ENCODE measurements at places on chromosomes 7 and 10.

GRCh38 chr7:71538210-71538609 lies 406.3 kb downstream of the GALNT17 start:
- no peak for DNase-seq

DNA sequence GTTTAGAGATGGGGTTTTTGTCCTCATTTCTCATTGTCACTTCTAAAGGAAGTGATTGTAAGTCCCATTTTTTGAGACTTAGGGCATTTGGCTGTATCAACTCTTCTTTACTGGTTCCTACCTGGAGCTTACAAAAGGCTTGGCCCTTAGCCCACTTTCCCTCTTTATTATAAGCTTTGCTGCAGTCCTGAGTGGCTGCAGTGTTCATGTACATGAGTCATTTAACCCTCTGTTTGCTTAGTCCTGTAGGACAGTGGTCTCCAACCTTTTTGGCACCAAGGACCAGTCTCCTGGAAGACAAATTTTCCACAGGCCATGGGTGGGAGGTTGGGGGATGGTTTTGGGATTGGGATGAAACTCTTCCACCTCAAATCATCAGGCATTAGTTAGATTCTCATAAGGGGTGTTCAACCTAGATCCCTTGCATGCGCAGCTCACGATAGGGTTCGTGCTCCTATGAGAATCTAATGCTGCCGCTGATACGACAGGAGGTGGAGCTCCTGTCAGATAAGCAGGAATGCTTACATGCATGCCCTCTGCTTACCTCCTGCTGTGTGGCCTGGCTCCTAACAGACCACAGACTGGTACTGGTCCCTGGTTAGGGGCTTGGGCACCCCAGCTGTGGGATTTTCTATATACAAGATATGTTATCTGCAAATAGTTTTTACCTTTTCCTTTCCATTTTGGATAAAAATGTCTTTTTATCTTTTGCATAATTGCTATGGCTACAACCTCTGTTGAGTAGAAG lies 99.7 kb downstream of the CCSER2 start:
- DNase-seq = no peak

GRCh38 chr10:103448746-103449145 lies 3.4 kb downstream of the CALHM2 start:
- DNase-seq = no peak

DNA sequence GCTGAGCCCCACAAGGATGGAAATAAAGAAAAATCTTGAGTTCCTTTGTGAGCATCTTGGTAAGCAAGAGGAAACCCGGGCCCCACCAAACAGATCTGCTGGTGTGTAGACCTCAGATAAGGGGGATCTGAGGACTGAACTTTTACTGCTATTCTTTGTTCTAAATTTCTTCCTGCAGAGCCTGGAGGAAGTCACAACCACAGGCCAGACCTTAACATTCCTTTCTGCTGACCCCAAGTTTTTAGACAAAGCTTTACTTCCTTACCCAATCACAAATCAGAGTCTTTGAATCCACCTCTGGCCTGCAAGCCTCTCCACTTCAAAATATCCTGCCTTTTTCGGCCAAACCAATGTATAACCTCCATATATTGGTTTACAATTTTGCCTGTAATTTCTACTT lies 352.6 kb upstream of the AUTS2 start:
- no peak for DNase-seq

GRCh38 chr10:133190225-133190624 lies 30.2 kb downstream of the KNDC1 start:
- DNase-seq = no peak

GRCh38 chr7:4470246-4470645 lies 211.8 kb upstream of the FOXK1 start:
- DNase-seq = peak; percentile 15
